ENCODE measurements at places on chromosomes 7 and 10.

DNA sequence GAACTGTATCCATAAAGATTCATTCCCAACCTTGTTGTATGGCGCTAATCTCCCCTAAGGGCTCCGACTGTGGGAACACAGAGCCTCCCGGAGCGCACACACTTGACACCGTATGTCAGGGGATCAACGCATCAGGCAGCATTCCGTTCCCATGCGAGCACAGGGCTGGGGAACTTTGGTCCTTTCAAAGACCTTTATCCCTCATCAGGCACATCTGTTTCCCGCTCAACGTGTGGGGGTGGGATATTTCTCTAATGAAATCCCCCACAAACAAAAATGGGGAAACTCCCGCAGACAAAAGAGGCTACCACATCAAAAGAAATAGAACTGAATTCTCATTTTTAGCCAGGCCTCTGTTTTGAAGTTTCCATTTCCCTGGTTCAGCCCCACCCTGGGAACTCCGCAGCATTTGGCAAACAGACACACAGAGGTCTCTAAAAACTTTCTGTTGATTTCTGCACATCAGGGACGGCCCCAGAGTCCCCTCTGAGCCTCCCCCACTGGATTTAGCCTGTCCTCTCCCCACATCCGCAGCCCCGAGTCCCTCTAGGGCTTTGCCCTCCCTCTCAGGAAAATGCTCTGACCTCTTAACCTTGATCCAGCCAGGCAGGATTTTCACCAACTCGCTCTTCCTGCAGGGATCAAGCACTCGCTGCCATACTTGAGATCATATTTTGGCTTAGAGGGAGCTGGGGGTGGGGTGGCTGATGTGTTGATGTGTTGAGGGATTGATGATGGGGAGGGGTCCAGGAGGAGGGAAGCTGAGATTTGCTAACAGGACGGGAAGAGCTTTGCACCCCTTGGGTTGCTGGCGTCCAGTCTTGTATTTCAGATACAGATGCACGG, 6.6 kb downstream of the CPA5 start:
- DNase-seq: no peak

DNA sequence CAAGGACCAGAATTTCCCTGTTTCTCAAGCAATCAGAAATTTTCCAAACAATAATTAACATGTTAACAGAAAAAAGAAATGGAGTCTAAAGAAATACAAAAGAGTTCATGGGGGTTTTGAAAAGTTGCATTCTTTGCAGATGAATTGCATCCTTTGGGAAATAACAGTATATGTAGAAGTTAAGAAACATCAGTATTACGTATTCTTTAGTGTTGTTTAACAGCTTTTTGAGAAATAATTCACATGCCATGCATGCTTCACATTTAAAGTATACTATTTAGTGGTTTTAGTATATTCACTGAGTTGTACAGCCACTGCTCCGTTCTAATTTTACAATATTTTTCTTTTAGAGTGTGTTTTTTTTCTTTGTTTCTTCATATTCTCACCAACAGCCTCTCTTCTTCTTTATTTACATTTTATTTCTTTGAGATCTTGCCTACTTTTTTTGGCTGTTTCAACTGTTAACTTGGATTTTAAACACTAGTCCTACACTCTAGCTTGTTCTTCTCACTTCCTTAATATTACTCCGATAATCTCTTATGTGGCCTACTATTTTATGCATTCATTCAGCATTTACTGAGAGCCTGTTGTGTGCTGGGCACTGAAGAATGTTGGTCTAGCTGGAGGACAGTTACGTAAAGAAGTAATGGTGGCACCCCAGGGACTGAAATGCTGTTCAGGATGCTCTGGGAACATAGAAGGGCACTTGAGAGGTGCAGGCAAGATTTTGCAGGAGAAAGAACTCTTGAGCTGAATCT, 330.1 kb downstream of the EXOC4 start:
- no peak for DNase-seq

- no peak for DNase-seq
These were observed 77.6 kb downstream of the FRMD4A start for GRCh38 chr10:14253079-14253478.

GRCh38 chr10:97383159-97383558, 18.0 kb downstream of the RRP12 start:
- DNase-seq: no peak

- no peak for DNase-seq
These were observed 19.9 kb downstream of the TCAF1 start for GRCh38 chr7:143882020-143882603.

GRCh38 chr7:46912692-46913091, 669.2 kb downstream of the TNS3 start:
- DNase-seq: no peak

- DNase-seq: no peak
These were observed 96.0 kb upstream of the ADO start for GRCh38 chr10:62708569-62708968.

DNA sequence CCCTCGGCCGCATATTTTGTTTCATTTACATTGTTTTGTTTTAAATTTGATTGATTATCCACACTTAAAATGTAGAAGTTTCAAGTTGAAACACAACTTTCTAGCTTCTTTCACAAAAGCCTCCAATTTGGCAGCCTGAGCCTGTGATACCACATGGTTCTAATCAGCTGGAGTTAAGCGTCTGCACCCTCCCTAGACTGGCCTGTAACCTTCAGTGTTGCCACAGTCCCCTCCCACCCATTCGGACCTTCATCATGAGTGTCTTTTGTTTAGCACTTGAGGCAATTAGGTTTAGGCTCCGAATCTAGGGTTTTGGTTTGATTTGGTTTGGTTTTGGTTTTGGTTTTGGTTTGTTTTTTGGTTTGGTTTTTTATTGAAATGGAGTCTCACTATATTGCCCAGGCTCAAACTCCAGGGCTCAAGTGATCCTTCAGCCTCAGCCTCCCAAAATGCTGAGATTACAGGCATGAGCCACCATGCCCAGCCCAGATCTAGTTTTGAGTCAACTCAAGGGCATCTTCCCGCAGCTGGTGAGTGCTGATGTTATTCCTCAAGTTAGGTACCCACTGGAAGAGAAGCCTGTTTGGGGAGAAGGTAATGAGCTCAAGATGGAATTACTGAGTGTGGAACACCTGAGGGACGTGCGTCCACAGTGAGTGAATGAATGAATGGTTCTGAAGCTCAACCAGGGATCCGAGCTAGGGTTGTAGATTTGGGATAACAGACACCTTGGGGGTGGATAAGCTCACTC, 201.4 kb downstream of the HECW1 start:
- no peak for DNase-seq

- DNase-seq: no peak
These were observed 36.6 kb downstream of the POR start for GRCh38 chr7:75951506-75951905.

DNA sequence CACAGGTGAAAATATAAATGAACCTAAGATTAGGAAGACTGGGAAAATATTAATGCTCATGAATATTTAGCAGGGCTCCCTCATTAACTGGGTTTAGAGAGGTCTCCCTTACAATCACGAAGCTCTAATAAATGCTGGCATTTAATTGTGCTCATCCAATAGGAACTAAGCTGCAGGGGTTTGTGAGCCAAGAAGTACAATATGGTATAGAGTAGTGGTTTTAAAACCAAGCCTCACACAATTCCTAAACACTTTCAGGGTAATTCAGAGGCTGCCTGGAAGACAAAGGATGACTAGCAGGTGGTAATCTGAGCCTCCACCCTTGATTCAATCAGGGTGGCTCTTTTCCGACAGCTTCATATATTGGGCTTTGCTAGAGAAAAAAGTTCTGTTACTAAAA, 103.3 kb downstream of the GPAM start:
- no peak for DNase-seq

GRCh38 chr7:4957847-4958476, 1.0 kb downstream of the MMD2 start:
- no peak for DNase-seq

DNA sequence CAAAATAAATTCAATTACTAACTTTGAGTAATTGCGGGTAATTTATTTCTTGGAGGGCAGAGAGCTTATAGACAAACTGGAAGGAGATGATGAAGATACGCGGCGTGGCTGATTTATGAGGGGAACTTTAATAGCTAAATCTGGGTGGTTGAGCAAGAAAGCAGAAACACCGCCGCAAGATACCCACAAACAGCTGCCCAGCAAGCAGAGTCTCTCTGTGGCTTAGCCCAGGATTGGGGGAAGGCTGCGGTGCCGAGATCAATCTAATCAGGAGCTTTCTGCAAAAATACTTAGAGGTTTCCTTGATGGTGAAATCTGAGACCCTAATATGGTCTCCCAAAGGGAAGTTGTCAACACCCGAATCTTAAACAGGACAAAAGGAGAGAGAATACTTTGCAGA, 94.9 kb upstream of the MGMT start:
- DNase-seq: no peak

DNA sequence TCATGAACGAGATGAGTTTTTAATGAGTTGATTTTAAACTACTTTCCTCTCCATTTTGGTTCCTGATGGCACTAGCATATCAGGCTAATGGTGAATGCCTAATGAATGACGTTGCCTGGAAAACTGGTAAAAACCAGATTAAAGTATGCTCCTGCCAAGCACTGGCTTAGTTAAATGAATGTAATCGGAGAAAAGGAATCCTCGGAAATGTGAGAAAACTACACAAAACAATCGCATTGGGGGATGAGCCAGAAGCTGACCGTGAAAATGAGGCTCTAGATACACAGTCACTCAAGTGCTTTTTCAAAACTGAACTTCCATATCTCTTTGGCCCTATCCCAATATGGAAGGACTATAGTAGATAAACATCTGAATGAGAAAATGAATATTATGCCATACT, 153.8 kb upstream of the COL1A2 start:
- DNase-seq: no peak

GRCh38 chr7:130352194-130353074, 7.8 kb downstream of the CPA5 start:
- no peak for DNase-seq

GRCh38 chr10:133401500-133401899, 7.5 kb downstream of the MTG1 start:
- DNase-seq: no peak

- no peak for DNase-seq
These were observed 42.8 kb upstream of the FIGNL1 start for GRCh38 chr7:50492770-50493519.

DNA sequence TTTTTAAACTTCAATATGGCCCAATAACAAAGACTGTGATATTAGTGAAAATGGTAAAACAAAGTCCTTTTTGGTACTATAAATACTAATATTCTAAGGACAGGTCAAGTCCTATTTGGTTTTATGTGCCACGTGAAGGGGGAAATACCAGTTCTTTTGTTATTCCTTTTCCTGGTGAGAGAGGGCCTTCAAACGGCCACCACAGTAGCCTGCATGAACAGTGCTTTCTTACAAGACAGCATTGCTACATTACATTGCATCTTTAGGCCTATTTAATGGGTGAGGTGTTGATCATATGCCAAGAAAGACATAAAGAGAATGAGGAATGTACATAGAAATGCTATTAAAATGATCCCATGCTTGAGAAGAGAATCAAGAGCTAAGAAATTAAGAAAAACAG, 214.8 kb downstream of the LRRTM3 start:
- DNase-seq: no peak

- DNase-seq: no peak
These were observed 244.0 kb downstream of the SKAP2 start for GRCh38 chr7:26620352-26620751.

DNA sequence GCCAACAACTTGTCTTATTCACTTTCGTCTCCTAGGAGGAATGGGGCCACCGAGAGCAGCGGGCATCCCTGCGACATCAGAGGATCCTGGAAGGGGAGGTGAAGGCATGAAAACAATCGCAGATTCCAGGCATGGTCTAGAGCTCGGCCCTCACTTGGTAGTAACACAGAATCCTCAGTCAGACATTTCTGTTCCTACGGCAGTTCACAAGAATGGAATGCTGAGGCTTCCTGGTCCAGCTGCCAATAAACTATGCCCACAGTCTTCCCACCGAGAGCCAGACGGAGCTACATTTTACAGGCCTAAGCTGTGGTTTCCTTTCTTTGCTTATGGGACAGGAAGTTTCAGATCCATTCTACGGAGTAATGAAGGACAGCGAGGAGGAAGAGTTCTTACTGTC, 75.8 kb downstream of the OR13A1 start:
- DNase-seq: no peak

DNA sequence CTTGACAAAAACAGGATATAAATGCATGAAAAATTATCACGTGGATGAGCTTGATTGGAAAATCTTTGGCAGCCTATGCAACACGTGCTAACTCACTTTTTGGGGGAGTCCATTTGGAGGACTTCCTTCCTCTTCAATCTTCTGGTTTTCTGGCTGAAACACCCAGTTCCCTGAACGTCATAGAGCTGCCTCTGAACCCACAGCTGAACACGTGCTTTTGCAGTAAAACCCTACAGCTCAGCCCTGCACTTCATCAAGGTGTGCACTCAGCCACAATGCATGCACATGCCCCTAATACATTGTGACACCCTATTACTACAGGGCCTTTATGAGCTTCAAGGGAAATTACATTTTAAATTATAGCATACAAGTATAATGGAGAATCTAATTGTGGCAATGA, 808.7 kb upstream of the AUTS2 start:
- no peak for DNase-seq

DNA sequence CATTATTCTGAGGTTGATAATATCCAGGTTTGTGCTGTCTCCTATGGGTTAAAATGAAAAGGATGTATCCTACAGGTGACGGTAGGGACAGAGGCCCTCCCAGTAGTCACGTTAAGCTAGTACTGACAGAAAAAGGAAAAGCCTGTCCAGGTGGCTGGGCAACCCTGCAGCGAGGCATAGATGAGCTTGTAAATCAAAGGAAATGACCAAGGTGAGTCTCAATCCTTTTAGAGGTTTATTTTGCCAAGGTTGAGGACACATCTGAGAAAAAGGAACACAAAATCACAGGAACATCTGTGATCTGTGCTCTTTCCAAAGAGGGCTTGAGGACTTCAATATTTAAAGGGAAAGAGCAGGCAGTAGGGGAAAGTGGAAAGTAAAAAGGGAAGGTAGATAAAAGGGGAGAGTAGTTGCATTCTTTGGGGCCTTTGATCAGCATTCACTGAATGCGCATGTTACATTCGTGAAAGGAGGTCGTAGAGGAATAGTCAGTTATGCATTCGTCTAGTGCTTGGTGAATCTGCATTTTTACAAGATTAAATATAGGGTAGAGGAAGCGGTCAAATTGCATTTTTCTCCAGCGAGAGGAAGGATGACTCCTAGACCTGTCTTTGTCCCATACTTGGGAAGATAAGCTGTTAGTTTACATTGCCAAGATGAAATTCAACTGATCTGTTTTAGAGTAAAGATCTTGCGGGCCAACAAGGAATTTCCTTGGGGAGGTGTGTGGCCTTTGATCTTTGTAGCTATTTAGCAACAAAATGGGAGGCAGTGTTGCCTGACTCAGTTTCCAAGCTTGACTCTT, 884 bp upstream of the GSTO1 start:
- no peak for DNase-seq

DNA sequence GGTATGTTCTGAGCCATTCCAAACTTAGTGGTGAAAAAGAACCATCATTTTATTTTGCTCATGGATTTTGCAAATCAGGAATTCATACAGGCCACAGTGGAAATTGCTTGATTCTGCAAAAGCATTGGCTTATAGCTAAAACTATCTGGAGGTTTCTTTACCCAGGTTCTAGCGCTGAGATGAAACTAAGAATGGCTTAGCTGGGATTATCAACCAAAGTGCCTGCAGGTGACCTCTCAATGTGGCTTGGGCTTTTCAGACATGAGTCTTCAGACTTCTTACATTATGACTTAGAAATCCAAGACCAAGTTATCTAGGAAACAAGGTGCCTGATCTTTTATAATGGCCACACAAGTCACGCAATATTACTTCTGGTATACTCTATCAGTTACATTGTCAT, 140.1 kb downstream of the HGF start:
- DNase-seq: no peak

GRCh38 chr10:103822107-103822716, 33.2 kb downstream of the SH3PXD2A start:
- DNase-seq: no peak
